Panc1 (cell line): ENCODE measurements at places on chromosomes 7 and 10.

DNA sequence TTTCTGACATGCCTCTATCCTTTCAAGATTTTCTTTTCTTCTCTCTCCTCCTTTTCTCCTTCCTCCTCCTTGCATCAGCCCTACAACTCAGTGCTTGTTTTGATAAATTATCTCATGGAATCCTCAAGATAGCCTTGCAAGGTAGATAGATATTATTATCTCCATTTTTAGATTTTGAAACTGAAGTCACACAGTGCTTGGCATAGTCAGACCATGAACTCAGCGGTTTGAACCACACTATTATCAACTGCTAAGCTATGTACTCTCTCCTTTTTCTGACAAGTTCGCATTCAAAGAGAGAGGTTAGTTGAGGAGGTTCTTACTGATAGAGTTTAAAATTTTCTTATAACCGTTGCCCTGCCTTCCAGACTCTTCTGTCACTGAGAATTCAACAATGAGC lies 79.1 kb downstream of the SUGCT start:
- H3K4me1 ChIP-seq, result no peaks in the 10 kb centered on the region
- no peaks in the 10 kb centered on the region for H3K36me3 ChIP-seq
- no peak for DNase-seq

- H3K27me3 ChIP-seq, result no peaks in the 10 kb centered on the region
- no peak for DNase-seq
- no peaks in the 10 kb centered on the region for H3K36me3 ChIP-seq
- no peak overlapping the region for H3K27ac ChIP-seq
- no peaks in the 10 kb centered on the region for H3K4me1 ChIP-seq
Observed at GRCh38 chr10:47027108-47027783, 116.0 kb downstream of the PTPN20 start.

DNA sequence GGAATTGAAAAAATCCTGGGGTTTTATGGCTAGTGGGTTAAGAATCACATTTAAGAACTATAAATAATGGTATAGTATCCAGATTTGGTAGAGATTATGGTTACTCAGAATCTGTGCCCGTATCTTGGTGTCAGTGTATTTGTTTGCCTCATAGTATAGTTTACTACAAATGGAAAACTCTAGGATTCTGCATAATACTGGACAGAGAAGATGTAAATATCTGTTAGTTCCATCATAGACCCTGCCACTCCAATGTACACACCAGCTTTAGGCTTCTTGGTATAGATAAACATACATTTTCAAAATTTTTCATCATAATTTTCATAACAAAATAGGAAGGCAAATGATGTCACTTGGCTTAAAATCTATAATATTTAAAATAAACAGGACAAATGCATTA lies 108.1 kb downstream of the CFTR start:
- H3K4me3 ChIP-seq, result no peak overlapping the region
- DNase-seq, result no peak
- H3K27ac ChIP-seq, result no peak overlapping the region
- no peaks in the 10 kb centered on the region; the same call in 1 of the 2 replicates for H3K36me3 ChIP-seq
- 0 out of 2 replicates have a peak, but pooled peaks cover 2% of the 10 kb centered on the region for H3K4me1 ChIP-seq

DNA sequence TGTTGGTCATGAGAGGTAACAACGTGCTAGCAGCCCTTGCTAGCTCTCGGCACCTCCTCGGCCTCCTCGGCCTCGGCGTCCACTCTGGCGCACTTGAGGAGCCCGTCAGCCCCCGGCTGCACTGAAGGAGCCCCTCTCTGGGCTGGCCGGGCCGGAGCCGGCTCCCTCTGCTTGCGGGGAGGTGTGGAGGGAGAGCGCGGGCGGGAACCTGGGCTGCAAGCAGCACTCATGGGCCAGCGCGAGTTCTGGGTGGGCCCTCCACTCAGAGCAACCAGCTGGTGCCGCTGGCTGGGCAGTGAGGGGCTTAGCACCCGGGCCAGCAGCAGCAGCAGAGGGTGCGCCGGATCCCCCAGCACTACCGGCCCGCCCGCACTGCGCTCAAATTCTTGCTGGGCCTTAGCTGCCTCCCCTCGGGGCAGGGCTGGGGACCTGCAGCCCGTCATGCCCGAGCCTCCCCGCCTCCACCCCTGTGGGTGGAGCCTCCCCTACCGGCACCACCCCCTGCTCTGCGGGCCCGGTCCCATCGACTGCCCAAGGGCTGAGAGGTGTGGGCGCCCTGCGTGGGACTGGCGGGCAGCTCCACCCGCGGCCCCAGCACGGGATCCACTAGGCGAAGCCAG lies 96.1 kb downstream of the PAXIP1 start:
- no peaks in the 10 kb centered on the region for H3K36me3 ChIP-seq
- no peak overlapping the region for H3K27ac ChIP-seq
- H3K4me1 ChIP-seq, result no peaks in the 10 kb centered on the region

DNA sequence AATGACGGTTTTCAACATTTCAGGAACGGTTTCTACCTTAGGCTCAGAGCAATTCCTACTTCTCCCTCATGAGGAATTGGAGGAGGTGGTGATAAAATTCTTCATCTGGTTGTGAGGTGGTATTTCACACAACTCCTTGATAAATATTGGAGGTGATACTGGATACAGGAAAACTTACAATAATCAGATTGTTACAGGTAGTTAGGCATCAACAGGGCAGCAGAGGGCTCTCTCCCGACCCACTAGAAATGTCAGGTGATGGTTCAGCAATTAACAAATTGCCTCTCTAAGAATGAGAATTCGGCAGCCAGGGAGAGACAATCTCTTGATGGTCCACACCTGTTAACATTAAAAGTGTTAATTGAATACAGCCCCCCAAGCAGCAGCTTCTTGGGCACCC lies 22.6 kb downstream of the ZNF786 start:
- no peak overlapping the region for H3K27ac ChIP-seq
- H3K4me3 ChIP-seq, result no peak overlapping the region
- no peak for DNase-seq
- H3K36me3 ChIP-seq, result peaks cover 6% of the 10 kb centered on the region
- H3K4me1 ChIP-seq, result no peaks in the 10 kb centered on the region
- no peaks in the 10 kb centered on the region for H3K27me3 ChIP-seq

GRCh38 chr10:43958071-43958432 lies 309.4 kb upstream of the ZNF32 start:
- no peak overlapping the region for H3K4me3 ChIP-seq
- no peak for DNase-seq
- H3K36me3 ChIP-seq, result no peaks in the 10 kb centered on the region
- no peaks in the 10 kb centered on the region; the same call in 1 of the 2 replicates for H3K27me3 ChIP-seq
- H3K27ac ChIP-seq, result no peak overlapping the region
- H3K4me1 ChIP-seq, result no peaks in the 10 kb centered on the region

DNA sequence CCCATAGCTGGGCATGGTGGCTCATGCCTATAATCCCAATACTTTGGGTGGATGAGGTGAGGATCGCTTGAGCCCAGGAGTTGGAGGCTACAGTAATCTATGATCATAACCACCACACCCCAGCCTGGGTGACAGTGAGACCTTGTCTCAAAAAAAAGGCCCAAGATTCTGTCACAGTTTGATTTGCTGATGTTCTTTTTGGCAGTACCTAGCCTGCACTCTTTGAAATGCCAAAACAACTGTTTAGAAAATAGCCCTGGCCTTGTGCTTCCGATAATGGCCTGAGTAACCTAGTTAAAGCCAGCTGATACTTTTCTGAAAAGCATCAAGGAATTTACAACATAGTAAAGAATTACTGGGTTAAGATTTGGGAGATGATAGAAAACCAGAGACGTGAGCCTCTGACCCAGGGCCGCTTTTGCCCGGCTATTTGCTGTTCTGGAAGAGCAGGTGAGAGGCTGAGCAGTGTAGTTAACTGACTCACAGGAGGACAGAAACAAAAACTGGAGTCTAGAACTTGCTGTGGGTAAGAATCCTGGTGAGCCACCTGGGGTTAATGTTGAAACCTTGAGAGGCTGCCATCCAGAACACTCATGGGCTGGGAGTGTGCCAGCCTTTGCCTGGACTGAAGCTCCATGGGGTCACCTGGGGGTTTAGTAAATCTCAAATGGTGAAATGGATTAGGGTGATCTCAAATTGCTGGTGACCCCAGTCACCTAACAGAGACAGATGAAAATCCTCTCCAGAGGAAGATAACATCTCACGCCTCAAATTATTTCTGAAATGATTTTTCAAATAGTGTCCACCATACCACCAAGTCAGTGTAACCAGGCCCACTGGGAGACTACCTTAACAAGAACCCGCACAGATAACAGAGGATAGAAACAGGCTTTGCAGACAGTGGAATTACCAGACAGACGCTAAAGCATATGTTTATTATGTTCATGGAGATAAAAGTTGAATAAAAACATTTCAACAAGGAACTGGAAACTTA lies 51.8 kb downstream of the GALNT11 start:
- H3K4me1 ChIP-seq, result peaks cover 36% of the 10 kb centered on the region
- H3K27ac ChIP-seq, result no peak overlapping the region
- no peaks in the 10 kb centered on the region for H3K27me3 ChIP-seq
- no peaks in the 10 kb centered on the region for H3K36me3 ChIP-seq
- no peak overlapping the region for H3K4me3 ChIP-seq

DNA sequence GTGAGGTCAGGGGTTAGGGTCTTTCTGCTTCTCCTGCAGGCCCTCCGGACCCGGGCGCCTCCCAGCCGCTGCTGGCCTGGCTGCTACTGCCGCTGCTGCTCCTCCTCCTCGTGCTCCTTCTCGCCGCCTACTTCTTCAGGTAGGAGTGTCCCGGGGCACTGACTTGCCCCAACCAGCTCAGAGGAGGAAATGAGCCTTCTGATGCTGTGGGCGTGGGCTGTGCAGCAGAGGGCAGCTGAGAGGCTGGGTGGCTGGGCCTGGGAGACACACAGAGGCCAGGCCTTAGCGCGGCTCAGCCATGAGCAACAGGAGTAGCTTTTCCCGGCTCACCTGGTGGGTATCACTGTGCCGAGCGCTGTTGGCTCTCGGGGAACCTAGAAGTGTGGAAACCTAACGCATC lies 78.9 kb downstream of the MKI67 start:
- H3K27ac ChIP-seq, result no peak overlapping the region
- no peaks in the 10 kb centered on the region for H3K4me1 ChIP-seq
- H3K4me3 ChIP-seq, result no peak overlapping the region
- H3K27me3 ChIP-seq, result no peaks in the 10 kb centered on the region
- H3K36me3 ChIP-seq, result no peaks in the 10 kb centered on the region

- no peaks in the 10 kb centered on the region for H3K36me3 ChIP-seq
- no peak for DNase-seq
- H3K27ac ChIP-seq, result no peak overlapping the region
- H3K4me1 ChIP-seq, result peaks cover 14% of the 10 kb centered on the region
Observed at GRCh38 chr10:74953214-74953613, 126.8 kb downstream of the KAT6B start.

DNA sequence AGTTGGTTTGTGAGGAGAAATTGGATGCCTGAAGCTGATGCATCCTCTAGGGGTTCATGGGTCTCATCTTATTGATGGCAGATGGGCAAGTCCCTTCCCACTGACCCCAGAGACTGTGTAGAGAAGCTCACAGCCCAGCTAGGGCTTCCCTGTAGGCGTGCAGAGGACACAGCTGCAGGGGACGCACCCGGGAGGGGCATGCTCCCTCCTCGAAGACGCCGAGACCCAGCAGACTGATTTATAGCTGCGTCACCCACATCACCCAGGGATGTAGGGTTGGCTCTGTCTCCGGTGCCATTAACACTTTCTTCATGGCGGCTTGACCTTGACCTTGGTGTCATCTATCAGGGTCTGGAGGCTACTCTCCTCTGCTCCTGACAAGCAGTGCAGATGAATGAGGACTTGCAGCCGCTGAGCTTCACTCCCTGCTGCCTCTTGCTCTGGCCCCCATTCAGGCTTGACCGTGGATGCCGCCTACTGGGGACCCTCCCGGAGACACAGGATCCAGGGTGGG lies 549.7 kb downstream of the TCERG1L start:
- no peak overlapping the region for H3K27ac ChIP-seq
- no peak for DNase-seq
- H3K36me3 ChIP-seq, result no peaks in the 10 kb centered on the region
- no peaks in the 10 kb centered on the region for H3K4me1 ChIP-seq
- H3K27me3 ChIP-seq, result no peaks in the 10 kb centered on the region

DNA sequence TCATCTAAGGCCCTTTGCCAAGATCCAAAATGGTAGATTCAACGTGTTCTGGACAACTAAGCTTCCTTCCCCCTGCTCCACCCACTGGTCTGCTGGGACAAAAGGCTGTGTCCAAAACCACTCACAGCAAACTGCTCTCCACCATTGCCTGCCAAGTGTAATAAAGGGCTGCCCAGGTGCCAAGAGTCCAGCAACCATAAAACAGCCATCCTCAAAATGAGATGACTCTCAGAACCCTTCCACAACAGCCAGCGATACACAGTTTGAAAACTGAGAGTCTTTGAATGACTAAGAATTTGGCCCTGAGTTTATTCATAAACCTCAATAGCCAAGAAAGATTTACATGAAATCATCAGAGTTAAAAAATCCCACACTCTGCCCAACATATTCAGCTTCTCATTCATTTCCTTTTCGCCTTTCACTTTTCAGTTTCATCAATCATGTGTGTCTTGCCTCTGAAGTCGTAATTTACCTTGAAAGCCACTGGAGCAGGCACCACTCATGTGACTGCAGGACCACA lies 658.1 kb upstream of the MGMT start:
- no peaks in the 10 kb centered on the region for H3K36me3 ChIP-seq
- H3K4me1 ChIP-seq, result no peaks in the 10 kb centered on the region
- H3K27me3 ChIP-seq, result no peaks in the 10 kb centered on the region
- H3K4me3 ChIP-seq, result no peak overlapping the region

GRCh38 chr10:20970708-20971107 lies 73.6 kb upstream of the NEBL start:
- no peak overlapping the region for H3K4me3 ChIP-seq
- H3K27me3 ChIP-seq, result no peaks in the 10 kb centered on the region
- no peak for DNase-seq
- no peaks in the 10 kb centered on the region for H3K4me1 ChIP-seq

DNA sequence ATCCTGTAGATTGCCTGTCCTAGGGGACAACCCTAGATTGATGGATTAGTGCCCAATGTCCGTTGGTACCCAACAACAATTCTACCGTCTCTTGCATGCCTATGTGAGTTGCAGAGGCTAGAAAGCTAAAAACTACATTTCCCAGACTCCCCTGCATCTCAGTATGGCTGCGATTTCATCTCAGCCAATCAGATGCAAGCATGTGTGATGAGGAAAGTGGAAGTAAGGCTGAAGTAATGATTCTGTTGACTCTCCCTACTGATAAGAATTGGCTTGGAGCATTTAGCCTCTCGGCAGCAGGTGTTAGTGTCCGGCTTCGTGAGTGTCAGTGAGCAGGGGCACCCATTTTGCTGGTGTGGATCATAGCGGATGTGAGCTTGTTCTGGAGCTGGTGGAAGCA lies 171.9 kb downstream of the FGFR2 start:
- H3K36me3 ChIP-seq, result no peaks in the 10 kb centered on the region
- H3K27me3 ChIP-seq, result no peaks in the 10 kb centered on the region
- no peak for DNase-seq
- H3K27ac ChIP-seq, result no peak overlapping the region

DNA sequence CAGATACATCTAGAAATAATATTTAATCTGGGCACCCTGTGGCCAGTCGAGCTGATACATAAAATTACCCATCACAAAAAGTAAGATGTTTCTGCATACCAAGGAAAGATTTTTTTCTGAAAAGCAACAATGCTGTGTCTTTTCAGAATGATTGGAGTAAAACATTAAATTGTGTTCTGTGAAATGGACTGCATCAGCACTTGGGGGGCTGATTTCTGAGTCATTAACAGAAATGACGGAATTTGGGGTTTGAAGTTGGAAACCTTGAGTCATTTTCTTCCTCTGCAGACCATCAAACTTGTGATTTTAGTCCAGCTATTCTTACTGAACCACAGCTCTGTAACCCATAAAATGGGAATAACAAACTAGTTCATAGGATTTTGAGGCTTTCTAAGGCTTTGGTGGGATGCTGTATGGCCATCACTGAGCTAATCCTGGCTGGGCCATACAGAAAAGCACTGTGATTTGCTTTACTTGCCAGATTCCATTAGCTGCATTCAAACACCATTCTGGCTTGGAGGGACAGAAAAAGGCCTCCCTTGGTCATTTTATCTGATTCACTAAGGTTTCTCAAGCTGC lies 739.4 kb upstream of the IGFBP3 start:
- H3K4me3 ChIP-seq, result no peak overlapping the region
- H3K27me3 ChIP-seq, result no peaks in the 10 kb centered on the region
- no peak for DNase-seq
- H3K27ac ChIP-seq, result no peak overlapping the region
- no peaks in the 10 kb centered on the region for H3K4me1 ChIP-seq
